ENCODE measurements at places on chromosomes 1 and 21.
A peak's percentile ranks its signal among the peaks of the same experiment; 100 is the strongest.

DNA sequence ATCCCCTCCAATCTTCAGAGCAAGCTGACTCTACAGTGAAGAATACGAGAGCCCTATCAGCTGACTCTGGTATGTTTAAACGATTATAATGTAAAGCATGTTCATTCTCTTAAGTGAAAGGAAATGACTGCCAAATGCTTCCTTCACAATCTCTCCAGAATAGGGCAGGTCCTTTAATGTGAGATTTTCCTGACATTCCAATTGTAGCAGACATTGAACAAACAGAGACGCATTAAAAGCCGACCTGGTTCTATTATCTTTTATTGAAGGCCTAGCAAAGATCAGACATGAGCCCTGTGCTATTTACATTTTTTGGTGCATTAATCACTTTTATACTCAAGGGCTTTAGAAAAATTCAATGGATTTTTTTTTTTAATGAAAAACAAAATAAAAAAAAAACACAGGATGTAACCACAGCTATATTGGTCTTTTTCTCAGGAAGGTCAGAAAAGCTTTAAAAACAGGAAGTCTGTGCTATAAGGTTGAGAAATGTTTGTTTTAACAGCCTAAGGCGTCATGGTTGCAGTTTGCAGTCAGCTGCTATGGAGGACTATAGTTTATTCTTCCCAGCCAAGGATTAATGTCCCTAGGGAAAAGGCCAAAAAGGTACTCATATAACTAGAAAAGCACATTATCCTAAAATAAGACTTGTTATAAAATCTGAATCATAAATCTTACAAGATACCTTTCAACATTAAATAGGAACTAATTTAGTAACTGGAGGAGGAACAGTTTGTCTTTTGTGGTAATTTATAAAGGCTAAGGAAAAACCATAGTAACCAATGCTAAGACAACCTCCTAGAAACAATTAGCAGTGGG is 104.8 kb downstream of the RERE start:
- peak; percentile 71 for DNase-seq

DNA sequence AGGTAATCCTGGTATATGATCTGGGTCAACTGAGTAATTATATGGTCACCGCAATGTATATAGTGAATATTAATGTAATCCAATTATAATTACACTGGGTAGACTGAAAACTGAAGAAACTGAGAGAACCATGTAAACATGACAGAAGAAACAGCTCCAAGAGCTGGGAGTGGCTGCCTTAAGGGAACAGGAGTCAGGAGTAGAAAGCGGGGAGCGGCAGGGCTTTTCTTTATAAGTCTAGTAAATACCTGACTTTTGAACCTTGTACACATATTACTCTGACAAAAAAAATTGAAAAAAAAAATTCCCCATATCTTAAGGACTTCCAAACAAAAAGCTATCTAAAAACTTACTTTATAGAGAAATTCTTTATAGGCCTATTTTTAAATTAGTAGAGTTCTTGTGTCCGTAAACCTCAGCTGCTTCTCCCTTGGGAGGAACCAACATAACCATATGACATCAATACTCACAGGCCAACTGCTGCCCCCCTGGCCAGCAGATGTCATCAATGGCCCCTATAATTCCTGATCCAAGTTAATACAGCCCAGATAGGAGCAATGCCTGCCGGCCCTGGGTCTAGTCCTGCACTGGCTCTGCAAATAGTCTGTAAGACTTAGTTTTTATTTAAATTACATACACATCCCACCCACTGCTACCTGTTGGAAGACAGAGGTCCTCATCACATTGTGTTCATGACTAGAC is 33.8 kb downstream of the THAP3 start:
- DNase-seq = no peak

GRCh38 chr1:147892731-147893214 is 9.8 kb upstream of the GJA8 start:
- peak; percentile 66 for DNase-seq

- no peak for DNase-seq
Measured at GRCh38 chr1:2300004-2300771, 72.1 kb downstream of the SKI start.

DNA sequence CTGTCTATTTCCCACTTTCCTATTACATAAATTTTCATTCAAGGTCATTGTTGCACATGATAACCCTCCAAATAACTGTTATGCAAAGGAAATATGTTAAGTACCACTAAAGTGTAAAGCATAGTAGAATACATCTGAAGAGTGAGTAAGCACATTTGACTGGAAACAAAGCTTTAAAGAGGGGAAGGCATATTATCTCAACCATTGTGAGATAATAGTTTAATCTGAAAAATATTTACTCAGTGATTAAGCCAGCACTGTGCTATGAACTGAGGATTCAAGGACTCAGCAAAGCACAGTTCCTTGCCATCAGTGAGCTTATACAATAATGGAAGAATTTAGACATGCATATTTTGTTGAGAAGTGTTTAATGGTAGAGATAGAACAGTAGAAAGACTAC is 127.4 kb downstream of the HMCN1 start:
- DNase-seq = no peak

DNA sequence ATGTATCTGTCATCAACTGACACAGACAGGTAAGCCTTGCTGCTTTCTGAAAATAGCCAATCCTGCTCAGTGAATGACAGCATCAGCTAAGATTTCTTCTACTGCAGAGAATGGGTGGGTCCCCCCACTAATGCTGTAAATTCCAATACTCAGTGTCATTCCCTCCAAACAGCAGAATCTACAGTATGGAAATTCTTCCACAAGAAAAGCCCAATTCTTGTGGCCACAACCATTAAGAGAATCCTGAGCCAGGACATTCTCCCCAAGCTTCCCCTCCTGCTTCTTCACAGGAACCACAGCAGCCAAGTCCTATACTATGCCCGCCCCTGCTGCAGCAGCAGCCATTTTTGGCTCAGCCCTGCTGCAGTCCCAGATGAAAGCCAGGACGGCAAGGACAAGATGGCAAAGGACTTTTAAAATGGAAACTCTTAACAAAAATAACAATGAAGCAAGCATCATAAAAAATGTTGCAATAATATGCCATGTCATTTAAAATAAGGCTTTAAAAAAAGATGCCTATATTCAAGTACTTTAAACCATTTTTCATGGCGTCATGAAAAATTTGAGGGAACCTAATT is 26.8 kb downstream of the EIF4G3 start:
- DNase-seq = peak; percentile 51

GRCh38 chr1:75188892-75189291 is 54.7 kb downstream of the LHX8 start:
- DNase-seq = no peak

DNA sequence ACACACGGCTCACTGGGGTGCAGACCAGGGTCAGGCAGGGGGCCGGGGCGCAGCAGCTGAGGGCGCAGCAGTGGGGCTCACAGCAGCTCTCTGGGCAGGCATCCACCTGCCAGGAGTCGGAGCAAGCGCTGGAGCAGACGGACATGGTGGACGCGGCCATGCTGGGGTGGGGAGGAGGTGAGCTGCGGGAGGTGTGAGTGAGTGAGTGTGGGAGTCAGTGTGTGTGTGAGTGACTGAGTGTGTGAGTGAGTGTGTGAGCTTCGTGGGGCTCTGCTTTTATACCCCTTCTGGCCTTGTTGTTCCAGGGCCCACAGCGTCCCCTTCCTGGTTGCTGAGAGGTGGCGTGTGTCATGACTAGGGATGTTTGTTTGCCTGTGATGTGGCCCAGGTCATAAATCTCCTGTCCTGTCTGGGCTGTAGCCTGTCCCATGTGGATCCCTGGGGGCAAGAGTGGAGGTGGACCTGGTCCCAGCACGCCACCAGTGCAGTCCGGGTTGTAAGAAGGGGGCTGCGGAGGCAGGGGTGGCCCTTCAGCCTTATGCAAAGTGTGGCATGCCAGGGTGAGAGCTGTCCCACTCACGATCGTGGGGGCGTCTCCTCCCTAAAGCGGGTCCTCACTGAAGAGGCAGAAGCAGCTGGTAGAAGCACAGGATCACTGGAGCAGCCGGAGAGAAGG is at the start of gene KRTAP10-1:
KRTAP10-1 (minus strand) TSS at position 205 of the 676 bp plus-strand sequence; CDS start at position 160, 45 bp downstream.
- DNase-seq = no peak

DNA sequence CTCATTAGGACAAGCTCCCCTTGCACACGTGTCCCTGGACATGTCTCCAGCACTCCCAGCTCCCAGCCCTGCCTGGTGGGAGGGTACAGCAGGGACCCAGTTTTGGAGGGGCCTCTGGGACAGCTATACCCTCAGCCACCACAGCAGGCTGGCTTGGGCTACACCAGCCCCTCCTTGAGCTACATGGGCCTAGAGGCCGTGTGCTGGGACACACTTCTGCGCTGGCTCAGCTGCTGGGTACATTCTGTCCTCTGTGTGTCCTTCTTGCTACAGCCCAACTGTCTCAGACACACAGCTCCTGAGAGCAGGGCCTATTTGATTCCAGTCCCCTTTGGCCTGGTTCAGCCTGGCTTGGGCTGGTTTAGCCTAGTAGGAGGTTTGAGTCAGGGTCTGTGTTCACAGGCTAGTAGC is 26.7 kb downstream of the DMAP1 start:
- DNase-seq = peak; percentile 30

- no peak for DNase-seq
Measured at GRCh38 chr1:165954940-165955339, 127.5 kb downstream of the UCK2 start.

- DNase-seq = no peak
Measured at GRCh38 chr1:217552339-217552951, 78.4 kb downstream of the GPATCH2 start.

GRCh38 chr1:155125511-155125945 is 2.1 kb upstream of the EFNA1 start:
- DNase-seq = no peak

- no peak for DNase-seq
Measured at GRCh38 chr1:26375081-26375480, 2.5 kb upstream of the ZNF683 start.

DNA sequence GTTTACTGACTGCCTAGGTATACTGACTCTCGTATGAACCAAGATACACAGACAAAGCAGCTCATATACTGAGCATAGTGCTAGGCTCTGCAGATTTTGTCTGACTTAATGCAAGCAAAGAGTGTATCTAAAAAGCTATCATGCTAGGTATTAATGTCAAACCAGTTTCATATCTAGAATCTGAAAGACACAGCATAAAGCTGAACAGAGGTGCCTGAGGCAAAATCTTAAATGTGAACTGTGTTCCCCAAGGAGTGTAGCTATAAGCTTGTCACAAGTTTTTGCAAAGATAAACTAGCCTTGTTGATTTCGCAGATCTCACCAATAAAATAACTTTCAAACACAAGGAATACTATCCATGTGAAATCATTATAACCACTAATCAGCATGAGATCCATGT is 18.1 kb downstream of the JAK1 start:
- DNase-seq = no peak

- DNase-seq = peak; percentile 43
Measured at GRCh38 chr1:178126741-178127185, 32.9 kb downstream of the RASAL2 start.

GRCh38 chr1:211329764-211330201 is 3.1 kb downstream of the TRAF5 start:
- no peak for DNase-seq

DNA sequence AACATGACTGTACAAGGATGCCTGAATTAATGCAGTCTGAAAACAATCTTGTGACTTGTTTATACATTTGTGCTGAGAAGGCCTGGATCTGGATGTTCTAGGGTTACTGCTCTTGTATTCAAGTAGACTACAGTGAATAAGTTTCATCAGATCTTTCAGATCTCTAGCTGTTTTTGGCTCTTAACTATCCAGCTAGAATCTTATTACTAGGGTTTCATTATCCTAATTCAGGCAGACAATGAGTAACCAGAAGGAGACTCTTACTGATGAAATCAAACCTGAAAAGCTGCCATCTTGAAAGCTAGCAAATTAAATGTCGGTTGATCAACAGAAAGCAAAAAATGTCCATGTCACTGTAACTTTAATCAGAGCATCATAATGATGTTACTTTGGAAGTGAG is 112.5 kb upstream of the KCNK2 start:
- no peak for DNase-seq

DNA sequence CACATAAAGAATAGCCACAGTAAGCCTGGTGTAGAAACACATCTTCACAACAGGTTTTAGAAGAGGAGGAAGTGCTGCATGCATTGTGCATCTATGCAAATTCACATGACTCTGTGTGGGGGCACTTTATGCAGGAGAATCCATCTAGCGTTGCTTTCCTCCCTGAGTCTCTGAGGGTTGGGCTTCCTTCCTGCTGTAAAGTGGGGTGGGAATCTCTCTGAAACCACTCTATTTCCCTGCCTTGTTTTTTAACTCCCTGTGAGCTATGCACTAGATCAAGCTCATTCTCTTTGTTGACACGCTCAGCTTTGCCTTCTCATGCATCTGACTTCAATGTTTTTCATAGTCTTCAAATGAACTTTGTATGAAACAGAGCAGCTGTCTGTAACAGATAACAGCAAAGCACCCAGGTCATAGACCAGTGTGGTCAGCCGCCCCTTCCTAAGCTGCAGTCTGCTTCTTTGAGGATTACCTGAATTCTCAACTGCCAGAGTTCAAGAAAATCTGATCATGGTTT is 102.7 kb upstream of the DPH5 start:
- no peak for DNase-seq

DNA sequence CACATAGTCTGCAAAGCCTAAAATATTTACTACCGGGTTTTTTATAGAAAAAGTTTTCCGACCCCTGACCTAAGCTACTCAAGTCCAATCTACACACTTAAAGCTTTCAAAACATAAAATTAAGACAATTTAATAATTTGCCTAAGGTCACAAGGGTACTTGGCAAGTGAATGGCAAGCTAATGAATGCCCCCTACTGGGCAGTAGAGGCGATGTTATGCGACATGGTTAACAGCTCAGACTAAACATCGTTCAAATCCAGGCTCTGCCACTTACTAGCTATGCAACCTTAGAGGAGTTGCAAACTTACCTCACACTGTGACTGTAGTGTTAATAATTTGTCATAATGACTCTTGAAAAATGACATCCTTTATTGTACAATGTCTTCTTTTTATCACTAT is 317.2 kb upstream of the NFIA start:
- DNase-seq = peak; percentile 28

- no peak for DNase-seq
Measured at GRCh38 chr1:74548961-74549750, 36.7 kb upstream of the LRRC53 start.

DNA sequence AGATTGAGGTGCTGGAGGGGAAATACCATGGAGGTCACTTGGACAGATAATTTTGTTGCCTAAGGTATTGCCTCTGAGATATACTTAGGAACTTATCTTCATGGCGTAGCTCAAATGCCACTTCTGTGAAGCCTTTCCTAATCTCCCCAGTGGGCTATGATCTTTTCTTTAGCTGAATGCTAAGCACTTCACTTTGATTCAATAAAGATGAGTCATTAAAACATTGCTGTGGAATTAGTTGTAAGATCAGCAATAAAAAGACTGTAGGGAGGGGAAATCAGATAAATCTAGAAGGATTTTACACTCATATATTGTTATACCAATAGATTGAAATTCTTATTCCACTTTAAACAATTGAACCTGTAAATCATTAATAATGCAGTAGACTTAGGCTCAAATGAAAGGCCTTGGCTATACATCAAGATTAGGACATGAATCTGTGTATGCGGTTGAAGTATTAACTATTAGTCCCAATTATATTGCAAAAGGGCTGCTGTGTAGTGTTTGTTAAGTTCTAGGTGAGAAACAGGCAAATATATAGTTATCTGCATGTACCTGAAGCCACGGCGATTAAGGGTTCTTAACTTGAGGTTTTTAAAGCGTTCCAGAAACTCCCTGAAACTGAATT is 19.2 kb upstream of the MAGOH start:
- DNase-seq = no peak
